Caki2 (cell line): ENCODE measurements at places on chromosomes 3 and 15.

- DNase-seq, result no peak
These were observed 80.9 kb downstream of the RPLP1 start for GRCh38 chr15:69533522-69533921.

- no peak for DNase-seq
These were observed 85.6 kb upstream of the GAP43 start for GRCh38 chr3:115537669-115538068.

GRCh38 chr15:66163553-66163952 lies 90.0 kb downstream of the MEGF11 start:
- no peak for DNase-seq

GRCh38 chr3:50666837-50667236 lies 7.9 kb upstream of the DOCK3 start:
- no peak for DNase-seq

DNA sequence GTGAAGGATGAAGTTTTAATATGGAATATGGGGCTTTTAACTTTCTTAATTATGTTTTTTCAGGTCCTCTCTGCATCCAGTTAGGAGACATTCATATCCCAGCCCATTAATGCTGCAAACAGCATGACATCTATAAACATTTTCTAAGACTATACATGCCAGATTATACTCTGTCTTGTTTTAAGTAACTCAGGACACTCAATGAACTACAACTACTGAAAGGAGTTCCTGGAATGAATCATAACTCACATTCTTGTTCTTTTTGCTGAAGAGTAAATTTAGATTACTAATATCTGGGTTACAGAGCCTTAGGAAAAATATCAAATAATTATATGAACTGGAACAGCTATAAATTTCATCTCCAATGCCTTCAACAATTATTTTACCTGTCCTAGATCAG lies 167.4 kb downstream of the STAG1 start:
- DNase-seq, result no peak

DNA sequence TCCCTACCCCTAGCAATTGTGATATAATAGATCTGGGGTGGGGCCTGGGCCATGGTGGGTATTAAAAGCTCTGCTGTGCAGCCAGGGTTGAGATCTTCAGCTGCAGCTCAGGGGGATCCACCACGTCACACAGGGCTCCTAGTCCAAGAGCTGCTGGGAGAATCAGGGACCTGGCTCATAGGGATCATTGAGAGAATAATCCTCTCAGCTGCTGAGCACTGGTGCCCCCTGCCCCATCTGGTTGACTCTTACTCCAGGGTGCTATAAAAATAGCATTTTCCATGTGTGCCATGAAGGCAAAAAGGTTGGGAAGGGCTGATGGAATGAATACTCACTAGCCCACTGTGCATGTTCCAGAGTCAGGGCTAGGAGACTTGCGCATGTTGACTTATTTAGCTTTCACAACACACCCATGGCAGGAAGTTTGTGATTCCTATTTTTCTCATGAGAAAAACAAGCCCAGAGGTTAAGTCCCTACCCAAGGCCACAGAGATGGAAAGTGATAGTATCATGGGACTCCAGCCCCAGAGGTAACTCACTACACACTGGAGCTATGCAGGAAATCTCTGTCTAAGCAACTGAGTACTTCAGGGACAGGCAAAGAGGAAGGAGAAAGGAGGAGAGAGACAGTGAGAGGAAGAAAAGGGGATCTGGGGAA lies 94.6 kb upstream of the HERC1 start:
- no peak for DNase-seq

GRCh38 chr3:52144034-52144795 lies 10.0 kb downstream of the POC1A start:
- peak; percentile 44 for DNase-seq

DNA sequence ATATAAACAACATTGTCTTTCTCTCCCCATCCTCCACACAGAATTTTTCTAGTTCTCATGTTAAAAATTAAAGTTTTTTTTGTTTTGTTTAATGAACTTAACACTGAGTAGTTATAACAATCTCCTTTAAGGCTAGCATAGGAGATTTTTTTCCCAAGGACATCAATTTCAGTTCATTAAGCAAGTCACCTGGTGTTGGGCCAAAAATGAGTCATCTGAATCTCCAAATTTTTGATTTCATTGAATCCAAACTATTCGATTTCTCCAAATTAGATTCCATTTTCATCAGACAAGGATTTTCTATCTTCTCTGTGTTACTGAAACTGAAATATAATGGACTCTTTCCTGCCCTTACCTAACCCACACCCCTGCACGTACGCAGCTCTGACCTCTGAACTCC lies 631.4 kb upstream of the MDFIC2 start:
- DNase-seq, result no peak

DNA sequence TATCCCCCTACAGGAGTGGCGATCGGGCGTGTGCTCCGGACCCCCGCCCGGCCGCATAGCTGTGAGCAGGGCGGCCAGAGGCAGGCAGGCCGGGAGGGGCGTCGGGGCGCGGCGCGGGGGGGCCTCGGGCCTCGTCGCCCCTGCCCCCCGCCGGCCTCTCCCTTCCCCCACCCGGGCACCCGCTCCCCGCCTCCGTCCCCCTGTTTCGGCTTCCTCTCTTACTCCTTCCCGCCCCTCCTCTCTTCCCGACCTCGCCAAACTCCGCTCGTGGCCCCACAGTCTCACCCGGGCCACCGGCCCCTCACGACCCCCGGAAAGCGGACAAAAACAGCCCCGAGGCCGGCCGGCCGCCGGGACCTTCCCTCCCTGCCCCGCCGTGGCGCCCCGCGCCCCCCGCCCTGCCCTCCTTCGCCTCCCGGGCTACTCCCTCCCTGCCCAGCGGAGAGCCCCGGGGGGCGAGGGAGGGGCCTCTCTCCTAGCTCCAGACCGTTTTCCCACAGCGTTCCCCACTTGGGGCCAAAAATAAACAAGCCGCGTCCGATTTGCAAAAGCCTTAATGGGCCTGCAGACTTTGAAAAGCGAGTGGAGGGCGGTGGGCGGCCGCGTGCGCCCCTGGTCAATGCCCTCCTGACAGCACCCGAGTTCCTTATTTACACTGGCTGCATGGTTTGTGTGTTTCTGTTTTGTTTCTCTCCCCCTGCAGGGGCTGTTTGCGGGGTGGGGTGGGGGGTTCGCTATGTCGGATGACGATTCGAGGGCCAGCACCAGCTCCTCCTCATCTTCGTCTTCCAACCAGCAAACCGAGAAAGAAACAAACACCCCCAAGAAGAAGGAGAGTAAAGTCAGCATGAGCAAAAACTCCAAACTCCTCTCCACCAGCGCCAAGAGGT lies 1.0 kb downstream of the UBE2E1 start:
- DNase-seq, result no peak

- no peak for DNase-seq
These were observed 88.5 kb upstream of the LIMD1 start for GRCh38 chr3:45506084-45506483.

- no peak for DNase-seq
These were observed 82.1 kb upstream of the RAD18 start for GRCh38 chr3:9045371-9045770.

DNA sequence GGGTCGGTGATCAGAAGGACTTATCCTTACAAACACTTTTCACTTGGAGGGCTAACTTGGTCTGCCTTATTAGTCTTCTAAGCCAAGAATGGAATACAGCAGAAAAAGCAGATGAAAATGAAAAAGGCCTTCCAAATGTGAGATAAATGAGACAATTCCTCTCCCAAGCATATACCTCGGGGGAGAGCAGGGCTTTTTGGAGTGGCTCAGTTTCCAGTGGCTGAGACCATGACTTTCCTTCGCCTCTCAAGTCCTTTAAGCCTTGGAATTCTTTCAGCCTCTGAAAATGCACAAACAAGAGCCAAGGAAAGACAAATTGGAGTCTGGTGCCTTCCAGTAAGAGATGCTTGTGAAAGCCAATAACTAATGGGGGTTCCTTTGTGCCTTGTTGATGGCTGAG lies 130.9 kb downstream of the DTWD1 start:
- DNase-seq, result no peak

- no peak for DNase-seq
These were observed 21.7 kb upstream of the EPHB3 start for GRCh38 chr3:184539801-184540435.

DNA sequence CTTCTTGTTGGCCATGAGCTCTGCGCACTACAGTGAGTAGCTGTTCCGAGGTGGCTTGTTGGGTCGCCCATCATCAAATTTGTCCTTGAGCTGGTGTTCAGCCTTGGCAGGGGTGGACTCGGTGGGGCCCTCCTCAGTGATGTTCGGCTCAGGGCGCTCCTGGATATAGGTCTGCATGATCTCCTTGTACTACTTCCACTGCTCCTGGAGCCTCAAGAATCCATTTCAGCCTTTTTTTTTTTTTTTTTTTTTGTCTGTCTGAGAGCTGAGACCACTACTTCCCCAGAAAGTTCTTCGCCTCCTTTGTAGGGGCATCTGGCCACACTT lies 39.3 kb upstream of the ARL8B start:
- no peak for DNase-seq

- no peak for DNase-seq
These were observed 64.5 kb upstream of the CADPS start for GRCh38 chr3:62939707-62940106.

DNA sequence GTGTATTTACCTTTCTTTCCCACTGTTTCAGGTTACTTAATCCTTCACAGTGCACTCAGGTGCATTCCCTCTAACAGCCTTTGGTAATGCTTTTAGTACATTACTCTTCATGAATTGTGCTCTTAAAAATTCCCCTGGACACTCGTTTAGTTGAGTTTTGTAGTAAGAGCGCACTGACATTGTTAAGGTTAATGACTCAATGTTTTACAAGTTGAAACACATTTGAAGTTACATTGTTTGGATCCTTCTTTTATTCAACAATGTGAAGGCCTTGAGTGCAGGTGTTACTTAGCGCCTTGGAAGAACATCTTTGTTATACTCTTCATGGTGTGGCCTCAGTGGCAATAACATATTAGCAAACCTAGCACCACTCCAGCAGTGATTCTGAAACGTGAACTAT lies 739.6 kb downstream of the NAALADL2 start:
- no peak for DNase-seq

DNA sequence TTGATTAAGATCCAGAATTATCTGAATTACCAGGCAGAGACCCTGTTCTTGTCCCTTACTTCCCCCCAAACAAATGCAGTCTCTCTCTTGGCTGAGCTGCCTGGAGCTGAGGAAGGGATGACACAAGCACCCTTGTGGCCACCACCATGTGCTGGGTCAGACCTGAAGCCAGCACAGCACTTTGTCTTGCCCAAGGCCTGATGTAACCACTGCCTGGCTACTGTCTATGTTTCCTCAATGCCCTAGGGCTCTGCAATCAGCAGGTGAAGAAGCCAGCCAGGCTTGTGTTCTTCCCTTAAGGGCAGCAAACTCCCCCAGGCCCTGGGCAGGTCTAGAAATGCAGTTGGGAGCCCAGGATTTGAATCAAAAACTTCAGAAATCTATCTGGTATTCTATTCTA lies 15.8 kb upstream of the CASR start:
- no peak for DNase-seq

GRCh38 chr15:58597943-58598828 lies 151.3 kb downstream of the ADAM10 start:
- DNase-seq, result no peak

DNA sequence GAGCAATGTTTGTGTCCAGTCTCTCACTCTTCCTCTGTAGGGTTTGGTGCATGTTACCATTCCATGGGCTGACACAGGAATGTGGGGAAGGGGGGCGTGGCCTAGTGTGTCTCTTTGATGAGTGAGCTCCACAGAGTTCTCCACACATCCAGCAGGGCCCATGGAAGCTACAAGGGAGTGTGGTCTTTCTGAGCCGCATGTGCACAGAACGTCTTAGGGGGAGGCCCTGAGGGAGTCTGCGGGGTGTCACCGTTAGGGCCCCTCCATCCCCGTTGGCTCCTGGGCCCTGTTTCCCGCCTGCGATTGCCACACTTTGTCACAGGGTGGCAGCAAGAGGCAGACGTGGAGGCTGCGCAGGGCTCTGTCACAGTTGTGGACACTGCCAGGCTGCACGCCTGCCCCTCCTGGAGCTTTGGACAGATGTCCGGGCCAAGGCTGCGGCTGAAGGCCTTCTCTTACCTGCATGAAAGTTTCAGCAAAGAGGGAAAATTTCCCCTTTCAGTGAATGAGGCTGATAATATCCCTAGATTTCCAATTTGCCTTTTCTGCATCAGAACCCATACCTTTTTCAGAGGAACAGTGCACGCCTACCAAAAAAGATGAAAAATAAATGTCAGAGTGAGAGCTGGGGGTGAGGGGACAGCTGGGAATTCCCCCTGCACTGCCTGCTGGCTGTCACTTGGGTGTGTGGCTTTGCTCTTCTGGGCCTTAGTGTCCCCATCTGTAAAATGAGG lies 24.3 kb downstream of the CACNA2D3 start:
- no peak for DNase-seq

DNA sequence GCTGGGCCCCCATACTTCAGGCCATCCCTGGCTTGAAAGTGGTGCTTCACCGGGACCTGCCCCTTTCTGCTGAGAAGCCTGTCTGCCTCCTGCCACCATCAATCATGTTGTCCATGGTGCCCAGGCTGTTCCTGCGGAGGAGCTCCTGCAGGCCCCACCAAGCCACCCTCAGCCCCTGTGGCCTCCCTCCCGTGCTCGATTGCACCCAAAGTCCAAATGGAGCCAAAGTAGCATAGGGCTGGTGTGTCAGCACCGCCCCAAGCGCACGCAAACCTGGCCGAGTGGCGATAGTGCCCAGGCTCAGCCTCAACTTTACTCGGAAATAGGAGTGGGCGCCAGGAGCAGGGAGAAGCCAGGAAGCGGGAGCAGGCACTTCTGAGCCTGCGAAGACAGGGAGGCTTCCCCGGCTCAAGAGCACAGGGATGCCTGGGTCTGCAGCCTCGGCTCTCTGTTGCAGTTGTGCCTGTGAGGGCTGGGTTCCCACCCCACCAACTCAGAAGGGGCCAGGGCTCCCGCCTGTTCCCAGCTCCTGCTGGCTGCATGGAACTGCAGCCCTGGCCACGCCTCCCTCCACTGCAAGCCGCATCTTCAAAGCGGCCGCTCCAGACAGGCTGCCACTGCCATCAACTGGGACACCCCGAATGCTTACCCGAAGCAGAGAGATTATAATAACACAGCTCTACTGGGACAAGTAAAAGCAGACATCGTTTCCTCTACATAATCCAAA lies 203.0 kb downstream of the ARRDC4 start:
- no peak for DNase-seq

DNA sequence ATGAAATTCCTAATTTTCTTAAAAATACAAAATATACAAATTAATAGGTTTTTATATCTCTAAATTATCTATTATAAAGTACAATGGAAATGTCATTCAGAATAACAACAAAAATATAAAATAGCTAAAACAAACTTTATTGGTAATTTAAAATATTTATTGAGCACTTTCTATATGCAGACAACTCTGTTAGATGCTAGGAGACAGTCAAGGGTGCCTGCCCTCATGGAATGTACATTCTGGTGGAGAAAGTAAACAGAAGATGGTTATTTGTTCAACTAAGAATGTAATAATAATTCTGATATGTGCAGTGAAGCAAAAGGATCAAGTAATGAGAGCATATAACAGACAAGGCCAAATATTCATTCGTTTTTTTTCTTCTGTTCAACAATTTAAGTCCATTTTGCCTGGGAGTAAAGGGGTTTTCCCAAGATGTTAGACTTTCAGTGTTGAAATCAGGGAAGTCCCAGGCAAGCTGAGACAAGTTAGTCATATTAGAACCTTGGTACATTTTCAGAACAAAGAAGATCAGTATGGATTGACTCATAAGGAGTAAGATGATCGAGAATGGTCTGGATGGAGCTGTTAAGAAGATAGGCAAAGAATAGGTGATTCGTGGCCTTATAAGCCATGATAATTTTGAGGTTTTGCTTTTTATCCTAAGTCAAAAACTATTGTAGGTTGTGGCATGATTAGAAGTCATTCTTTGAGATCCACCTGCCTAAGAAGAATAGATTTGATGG lies 150.2 kb upstream of the MLF1 start:
- peak; percentile 73 for DNase-seq
